ENCODE measurements at places on chromosomes 4 and X.

GRCh38 chrX:87517571-87518141 lies at the start of gene KLHL4:
Gene KLHL4 (plus strand): TSS chrX:87517802. CDS start chrX:87517894, 92 bp downstream.
- no peak for DNase-seq

DNA sequence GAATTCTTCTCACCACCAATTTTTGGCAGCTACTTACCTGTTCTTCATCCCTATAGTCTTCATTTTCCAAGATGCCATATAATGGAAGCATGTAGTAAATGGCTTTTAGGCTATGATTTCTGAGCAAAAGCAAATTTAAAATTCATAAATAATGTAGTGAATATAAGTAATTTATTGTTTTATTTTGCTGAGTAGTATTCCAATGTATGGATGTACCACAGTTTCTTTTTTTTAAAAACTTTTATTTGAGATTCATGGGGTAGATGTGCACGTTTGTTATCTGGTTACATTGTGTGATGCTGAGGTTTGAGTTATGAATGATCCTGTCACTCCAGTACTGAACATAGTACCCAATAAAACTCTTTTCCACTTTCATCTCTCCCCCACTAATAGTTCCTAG lies 369.1 kb downstream of the IL15 start:
- no peak for DNase-seq

DNA sequence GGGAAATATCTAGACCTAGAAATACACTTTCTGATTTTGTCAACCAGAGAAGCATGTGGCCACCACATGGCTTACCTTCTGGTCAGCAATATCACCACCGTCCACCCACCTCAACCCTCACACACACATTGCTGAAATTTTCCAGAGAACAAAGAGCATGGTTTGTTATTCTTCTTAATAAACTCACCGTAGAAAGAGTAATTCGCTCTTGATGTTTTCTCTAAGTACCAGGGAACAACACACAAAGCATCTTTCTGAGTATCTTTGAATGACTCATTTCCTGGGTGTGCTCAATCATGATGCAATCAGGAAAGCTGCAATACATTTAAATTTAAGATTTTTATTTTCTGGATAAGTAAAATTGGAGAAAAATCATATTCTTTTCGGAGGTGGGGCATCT lies 24.7 kb upstream of the LRAT start:
- no peak for DNase-seq

DNA sequence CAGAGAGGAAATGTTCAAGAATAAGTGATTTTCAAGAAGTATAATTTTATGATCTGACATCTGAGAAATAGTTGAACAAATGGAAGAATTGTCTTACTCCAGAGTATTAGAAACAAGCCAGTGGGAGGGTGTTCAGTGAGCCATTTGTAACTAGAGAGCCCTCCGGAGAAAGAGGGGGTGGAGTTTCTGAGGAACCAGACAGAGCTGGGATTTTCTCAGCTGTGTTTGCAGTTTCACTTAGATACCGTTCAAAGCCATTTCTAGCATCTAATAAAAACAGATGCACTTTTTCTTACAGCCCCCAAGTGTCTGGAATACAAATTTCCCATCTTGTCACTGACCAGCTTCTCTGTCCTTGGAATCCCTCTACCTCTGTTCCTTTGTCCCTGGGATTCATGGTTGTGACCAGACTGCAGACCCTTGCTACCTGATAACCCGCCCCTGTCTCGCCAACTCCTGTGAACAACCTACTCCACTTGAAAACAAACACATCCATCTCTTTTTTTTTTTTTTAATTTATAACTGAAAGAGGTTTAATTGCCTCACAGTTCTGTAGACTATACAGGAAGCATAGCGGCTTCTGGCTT lies 132.8 kb upstream of the KLF3 start:
- DNase-seq = no peak

- DNase-seq = no peak
These were observed 1.7 kb downstream of the DOCK11 start for GRCh38 chrX:118497180-118497818.

DNA sequence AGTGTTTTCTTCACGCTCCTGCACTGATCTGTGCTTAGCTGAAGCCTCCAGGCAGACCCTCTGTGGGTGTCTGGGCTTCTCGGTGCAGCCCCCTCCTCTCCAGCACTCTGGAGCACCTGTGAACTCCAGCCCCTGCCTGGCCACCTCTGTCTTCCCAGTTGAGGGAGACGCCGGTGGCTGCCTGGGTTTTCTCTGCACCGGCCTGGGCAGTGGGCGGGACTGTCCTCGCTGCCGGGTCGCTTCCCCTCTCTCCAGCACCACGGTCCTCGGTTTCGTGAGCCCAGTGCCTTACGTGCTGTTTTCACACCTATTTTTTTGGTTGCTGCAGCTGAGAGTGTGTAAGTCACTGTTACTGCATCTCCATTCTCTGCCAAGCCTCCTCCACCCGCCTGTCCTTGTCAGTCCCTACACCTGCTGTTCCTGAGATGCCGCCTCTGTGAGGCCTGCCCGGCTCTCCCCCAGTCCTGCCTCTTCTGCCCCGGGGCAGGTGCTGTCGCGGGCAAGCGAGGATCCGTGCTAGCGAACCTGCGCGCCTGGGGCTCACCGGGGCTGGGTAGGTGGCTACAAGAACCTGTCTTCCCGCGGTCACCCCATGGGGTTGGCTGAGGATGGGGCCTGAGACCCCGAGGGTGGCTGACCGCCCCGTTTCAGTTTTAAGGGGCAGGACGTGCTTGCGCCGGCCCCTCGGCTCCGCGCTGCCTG lies 2.4 kb upstream of the FGFRL1 start:
- no peak for DNase-seq

- no peak for DNase-seq
These were observed 15.2 kb upstream of the MRFAP1 start for GRCh38 chr4:6625256-6625655.

DNA sequence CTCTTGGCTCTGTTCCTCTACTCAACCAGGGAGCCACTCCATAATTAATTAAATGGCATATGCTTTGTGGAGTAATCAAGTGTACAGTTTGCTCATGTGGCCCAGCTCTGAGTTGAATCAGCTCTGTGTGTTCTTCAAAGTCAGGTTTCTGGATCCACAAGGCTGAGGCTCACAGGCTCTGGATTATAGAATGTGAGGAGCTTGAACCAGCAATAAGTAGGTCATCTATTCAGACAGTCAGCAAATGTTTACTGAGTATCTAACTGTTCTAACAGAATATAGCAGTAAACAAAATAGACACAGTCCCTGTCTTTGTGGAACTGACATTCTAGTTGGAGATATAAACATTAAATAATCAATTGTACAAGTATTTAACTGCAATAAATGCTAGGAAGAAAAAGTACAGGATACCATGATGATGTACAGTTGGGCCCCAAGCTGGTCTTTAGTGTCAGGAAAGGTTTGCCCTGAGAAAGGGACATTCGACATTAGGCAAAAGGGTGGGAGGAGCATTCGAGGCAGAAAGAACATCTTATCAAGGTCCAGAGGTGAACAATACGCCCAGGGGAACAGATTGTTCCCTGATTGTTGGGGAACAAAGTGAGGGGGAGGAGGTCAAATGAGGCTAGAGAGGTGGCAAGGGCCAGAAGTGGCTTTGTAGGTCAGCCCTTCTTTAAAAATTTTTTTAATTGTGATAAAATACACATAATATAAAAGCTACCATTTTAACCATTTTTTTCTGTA lies 20.5 kb upstream of the TSR2 start:
- no peak for DNase-seq

DNA sequence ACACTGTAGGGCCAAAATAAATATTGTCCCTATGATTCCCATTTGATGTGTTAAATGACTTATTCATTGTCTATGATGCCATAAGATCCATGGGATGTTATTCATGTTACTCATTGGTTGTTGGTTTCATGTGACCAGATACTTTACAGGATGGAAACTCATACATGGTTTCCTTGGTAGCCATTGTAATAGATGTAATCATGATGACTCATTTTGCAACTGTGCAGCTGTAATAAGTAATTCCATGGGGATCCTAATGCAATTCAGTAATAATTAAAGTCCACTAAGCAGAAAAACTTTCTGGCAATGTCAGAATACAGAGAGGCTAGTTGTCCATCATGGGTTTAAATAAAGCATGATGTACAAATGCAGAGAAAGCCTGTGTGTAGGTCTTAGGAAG lies 389.7 kb upstream of the NR3C2 start:
- DNase-seq = no peak

All from activated T-cell treated with anti-CD3 and anti-CD28 coated beads for 48 hours (primary cell).